ENCODE measurements at places on chromosomes 6 and 20.
A peak's percentile ranks its signal among the peaks of the same experiment; 100 is the strongest.

DNA sequence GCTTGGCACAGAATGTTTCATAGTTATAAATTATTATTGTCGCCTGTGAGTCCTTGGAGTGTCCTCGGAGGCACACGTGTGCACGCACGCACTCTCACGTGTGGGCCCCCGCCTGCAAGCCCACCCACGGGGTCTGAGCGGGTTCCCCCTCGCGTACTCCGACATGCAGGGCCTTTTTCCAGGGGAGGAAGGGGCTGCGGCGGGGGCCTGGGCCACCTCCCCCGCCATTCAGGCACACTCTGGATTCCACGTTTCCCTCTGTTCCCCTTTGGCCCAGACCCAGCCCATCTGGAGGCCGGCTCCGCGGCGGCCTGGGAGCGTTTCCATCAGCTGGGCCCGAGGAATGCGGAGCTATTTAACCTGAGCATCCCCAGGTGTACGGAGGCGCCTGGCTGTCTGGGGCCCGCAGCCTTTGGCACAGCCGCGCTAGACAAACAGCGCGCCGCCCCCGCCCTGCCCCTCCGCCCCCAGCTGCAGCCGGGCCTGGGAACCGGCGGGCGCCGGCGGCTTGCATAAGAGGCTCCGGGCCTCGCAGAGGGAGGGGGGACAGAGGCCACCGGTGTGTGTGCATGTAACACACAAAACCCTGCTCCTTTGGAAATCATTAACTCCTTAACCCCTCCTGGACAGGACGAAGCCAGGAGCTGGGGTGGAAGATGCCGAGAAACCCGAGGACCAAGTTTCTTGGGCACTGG lies 3.3 kb downstream of the ID1 start:
- no peaks in the 10 kb centered on the region for H3K27me3 ChIP-seq
- peak overlapping the region; percentile 77 for H3K27ac ChIP-seq
- H3K4me1 ChIP-seq, result peaks cover 75% of the 10 kb centered on the region

DNA sequence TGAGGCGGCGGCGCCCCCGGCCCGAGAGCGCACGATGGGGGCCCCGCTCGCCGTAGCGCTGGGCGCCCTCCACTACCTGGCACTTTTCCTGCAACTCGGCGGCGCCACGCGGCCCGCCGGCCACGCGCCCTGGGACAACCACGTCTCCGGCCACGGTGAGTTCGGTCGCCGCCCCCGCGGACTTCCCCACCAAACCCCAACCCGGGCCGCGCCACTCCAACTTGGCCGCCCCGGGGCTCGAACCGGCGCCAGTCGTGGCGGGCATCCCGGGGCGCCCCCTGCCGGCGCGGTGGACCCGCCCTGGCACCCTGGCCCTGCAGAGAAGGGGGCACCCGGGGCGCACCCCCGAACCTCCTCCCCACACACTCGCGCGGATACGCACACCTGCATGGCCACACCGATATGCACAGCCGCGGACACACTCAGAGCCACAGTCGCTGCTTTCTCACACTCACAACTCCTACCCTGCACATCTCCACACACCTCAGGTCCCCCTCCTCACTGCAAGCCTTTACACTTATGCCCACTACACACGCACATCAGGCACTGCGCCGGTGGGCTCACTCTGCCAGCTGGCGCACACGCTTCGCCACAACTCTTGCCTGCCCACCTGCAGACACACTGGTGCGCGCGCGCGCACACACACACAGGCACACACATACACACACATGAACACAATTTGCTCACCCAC lies 535 bp downstream of the VSTM2L start:
- peaks cover 4% of the 10 kb centered on the region for H3K27me3 ChIP-seq
- no peaks in the 10 kb centered on the region for H3K36me3 ChIP-seq
- H3K4me3 ChIP-seq, result peak overlapping the region; percentile 42
- no peak overlapping the region for H3K27ac ChIP-seq

DNA sequence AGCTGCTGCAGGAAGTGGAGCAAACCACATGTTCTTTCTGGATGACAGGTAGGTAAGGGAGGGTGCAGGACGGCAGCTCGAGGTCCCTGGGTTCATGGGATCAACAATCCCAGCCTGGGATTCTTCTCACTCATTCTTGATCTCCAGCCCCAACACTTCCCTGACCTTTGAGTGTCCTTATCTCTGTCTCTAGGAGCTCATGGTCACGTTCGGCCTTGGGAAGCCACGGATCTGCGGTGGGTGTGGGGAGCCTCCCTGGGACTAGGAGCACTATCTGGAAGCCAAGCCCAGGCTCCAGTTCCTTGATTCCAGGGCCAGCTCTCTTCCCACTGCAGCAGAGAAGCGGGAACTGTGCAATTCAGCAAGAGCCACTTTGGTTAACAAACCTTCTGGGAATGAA lies 27.5 kb downstream of the BNIP5 start:
- H3K4me1 ChIP-seq, result no peaks in the 10 kb centered on the region
- H3K27ac ChIP-seq, result no peak overlapping the region
- H3K27me3 ChIP-seq, result no peaks in the 10 kb centered on the region
- DNase-seq, result no peak

- H3K4me3 ChIP-seq, result no peak overlapping the region
- no peak overlapping the region for H3K27ac ChIP-seq
- no peak for DNase-seq
- no peaks in the 10 kb centered on the region for H3K36me3 ChIP-seq
- H3K27me3 ChIP-seq, result no peaks in the 10 kb centered on the region
Measured at GRCh38 chr6:135540207-135540840, 42.8 kb upstream of the AHI1 start.

DNA sequence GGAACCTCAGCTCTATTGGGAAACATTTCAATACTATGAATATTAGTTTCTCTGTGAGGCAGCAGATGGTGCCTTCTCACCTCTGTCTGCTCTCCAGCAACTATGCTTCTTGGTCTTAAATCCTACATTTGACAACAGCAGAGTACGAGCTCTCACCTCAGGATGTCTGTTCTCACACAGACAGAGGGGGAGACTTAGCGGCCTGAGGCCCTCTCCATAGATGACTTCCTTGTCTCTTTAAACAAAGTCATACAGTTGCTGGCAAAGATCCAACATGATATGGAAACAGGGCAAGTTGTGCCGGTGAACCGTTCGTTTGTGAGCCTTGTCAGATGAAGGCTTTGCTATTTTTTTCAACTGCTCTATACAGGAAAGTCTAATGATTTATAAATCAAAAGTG lies 43.7 kb upstream of the GABRR1 start:
- no peaks in the 10 kb centered on the region for H3K27me3 ChIP-seq
- H3K27ac ChIP-seq, result no peak overlapping the region
- no peaks in the 10 kb centered on the region for H3K36me3 ChIP-seq
- H3K4me1 ChIP-seq, result no peaks in the 10 kb centered on the region

GRCh38 chr20:53867741-53868351 lies 202.5 kb downstream of the BCAS1 start:
- peak overlapping the region; percentile 85 for H3K27ac ChIP-seq
- DNase-seq, result no peak
- H3K4me3 ChIP-seq, result no peak overlapping the region

GRCh38 chr20:45892049-45892825 lies 1.1 kb downstream of the CTSA start:
- no peaks in the 10 kb centered on the region for H3K27me3 ChIP-seq
- H3K4me1 ChIP-seq, result peaks cover 39% of the 10 kb centered on the region
- no peak for DNase-seq
- H3K4me3 ChIP-seq, result peak overlapping the region; percentile 67
- peaks cover 30% of the 10 kb centered on the region for H3K36me3 ChIP-seq

GRCh38 chr6:29627755-29628418 lies 5.1 kb downstream of the GABBR1 start:
- H3K4me3 ChIP-seq, result peak overlapping the region; percentile 72
- H3K27me3 ChIP-seq, result no peaks in the 10 kb centered on the region
- H3K36me3 ChIP-seq, result no peaks in the 10 kb centered on the region
- H3K4me1 ChIP-seq, result peaks cover 40% of the 10 kb centered on the region

GRCh38 chr20:4435225-4435624 lies 286.5 kb upstream of the PRND start:
- no peak overlapping the region for H3K4me3 ChIP-seq
- DNase-seq, result no peak
- H3K4me1 ChIP-seq, result peaks cover 5% of the 10 kb centered on the region
- H3K27ac ChIP-seq, result peak overlapping the region; percentile 15

DNA sequence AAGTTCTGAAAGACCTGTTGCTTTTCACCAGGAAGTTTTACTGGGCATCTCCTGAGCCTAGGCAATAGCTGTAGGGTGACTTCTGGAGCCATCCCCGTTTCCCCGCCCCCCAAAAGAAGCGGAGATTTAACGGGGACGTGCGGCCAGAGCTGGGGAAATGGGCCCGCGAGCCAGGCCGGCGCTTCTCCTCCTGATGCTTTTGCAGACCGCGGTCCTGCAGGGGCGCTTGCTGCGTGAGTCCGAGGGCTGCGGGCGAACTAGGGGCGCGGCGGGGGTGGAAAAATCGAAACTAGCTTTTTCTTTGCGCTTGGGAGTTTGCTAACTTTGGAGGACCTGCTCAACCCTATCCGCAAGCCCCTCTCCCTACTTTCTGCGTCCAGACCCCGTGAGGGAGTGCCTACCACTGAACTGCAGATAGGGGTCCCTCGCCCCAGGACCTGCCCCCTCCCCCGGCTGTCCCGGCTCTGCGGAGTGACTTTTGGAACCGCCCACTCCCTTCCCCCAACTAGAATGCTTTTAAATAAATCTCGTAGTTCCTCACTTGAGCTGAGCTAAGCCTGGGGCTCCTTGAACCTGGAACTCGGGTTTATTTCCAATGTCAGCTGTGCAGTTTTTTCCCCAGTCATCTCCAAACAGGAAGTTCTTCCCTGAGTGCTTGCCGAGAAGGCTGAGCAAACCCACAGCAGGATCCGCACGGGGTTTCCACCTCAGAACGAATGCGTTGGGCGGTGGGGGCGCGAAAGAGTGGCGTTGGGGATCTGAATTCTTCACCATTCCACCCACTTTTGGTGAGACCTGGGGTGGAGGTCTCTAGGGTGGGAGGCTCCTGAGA lies at the start of gene HFE:
Gene HFE, plus strand, starts transcription at position 146 of the 832 bp plus-strand sequence. Its CDS starts 12 bp downstream, at position 158.
- H3K4me1 ChIP-seq, result peaks cover 22% of the 10 kb centered on the region
- no peaks in the 10 kb centered on the region for H3K36me3 ChIP-seq
- H3K4me3 ChIP-seq, result peak within 1 kb of the TSS; percentile 70

DNA sequence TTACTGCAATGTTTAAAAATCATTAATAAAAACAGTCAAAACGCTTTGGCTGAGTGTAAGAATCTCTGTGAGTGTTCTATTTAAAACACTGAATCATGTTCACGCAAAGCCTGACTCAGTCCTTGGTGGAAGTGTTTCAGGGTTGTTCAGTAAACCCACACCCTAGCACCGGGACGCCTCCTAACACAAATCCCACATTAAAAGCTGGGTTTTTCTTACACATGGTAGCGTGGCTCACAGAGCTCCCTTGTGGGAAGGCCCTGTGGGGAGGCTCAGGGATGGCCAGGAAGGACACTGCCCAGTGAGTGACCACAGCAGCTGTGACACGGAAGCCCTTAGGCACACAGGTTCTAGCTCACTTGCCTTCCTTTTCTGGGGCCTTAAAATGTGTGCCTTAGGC lies 80.2 kb downstream of the GMPR start:
- no peaks in the 10 kb centered on the region for H3K36me3 ChIP-seq
- no peak for DNase-seq
- H3K27me3 ChIP-seq, result no peaks in the 10 kb centered on the region

DNA sequence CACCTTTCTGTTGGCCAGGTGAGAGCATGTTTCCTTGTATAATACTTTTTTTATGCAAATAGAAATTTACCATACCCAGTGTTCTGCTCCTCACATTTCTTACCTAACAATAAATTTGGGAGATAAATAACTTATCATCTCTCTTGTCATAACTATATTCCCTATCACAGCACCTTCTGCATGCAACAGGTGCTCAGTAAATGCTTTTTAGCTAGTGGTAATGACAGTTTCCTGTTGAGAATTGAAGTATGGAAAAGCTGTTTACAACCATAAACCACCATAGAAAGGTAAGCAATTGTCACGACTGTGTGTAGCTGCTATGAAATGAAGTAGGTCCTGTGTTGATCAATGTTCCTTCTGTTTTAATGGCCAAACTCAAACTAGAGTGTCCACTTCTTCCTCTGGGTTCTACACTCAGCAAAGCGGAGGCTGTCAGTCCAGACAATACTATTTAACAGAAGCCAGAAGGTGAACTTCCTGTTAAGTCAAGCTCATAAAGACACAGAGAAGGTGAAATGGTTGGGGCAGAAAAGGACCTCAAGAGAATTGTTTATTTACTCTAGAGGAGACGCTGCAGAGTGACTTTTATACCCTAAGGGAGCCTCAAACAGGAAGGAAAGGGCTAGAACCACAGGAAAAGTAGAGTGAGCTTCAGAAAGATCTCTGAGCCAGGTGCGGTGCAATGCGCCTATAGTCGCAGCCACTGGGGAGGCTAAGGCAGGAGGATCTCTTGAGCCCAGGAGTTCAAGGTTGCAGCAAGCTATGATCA lies 84.0 kb upstream of the SLC22A16 start:
- no peak overlapping the region for H3K4me3 ChIP-seq
- no peaks in the 10 kb centered on the region for H3K4me1 ChIP-seq
- no peaks in the 10 kb centered on the region for H3K36me3 ChIP-seq
- H3K27ac ChIP-seq, result no peak overlapping the region
- no peak for DNase-seq
- H3K27me3 ChIP-seq, result no peaks in the 10 kb centered on the region

DNA sequence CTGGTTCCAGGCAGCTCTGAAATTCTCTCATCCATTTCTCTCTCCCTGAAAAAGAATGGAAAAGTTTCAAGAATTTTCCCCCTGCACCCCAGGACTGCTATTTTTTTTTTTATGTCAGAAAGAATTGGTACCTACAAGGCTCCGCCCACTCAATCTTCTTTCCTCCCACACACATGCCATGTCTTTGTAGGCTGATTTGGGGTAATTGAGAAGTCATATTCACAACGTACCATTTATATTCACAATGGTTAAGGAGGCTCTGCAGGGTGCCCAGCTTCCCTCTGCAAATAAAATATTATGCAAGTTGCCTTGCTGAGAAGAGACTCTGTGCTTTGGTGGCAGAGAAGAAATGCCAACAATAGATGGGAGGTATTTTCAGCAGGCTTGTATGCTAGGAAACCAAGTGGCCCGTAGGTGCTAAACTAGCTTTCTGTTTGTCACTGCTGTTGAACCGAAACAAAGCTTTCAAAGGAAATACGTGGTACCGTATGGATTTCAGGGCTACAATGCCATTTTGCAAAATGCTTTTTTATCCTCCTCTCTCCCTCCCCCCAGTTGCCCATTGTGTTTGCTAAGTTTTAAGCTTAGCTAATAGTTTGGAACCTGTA lies 150.0 kb downstream of the PHACTR1 start:
- H3K36me3 ChIP-seq, result no peaks in the 10 kb centered on the region
- DNase-seq, result no peak
- no peak overlapping the region for H3K4me3 ChIP-seq
- H3K4me1 ChIP-seq, result no peaks in the 10 kb centered on the region
- H3K27me3 ChIP-seq, result no peaks in the 10 kb centered on the region

- no peak for DNase-seq
- no peak overlapping the region for H3K4me3 ChIP-seq
- H3K27me3 ChIP-seq, result peaks cover 6% of the 10 kb centered on the region
Measured at GRCh38 chr20:63492982-63493381, 5.9 kb downstream of the EEF1A2 start.
